ENCODE measurements at places on chromosomes 16 and 17.

DNA sequence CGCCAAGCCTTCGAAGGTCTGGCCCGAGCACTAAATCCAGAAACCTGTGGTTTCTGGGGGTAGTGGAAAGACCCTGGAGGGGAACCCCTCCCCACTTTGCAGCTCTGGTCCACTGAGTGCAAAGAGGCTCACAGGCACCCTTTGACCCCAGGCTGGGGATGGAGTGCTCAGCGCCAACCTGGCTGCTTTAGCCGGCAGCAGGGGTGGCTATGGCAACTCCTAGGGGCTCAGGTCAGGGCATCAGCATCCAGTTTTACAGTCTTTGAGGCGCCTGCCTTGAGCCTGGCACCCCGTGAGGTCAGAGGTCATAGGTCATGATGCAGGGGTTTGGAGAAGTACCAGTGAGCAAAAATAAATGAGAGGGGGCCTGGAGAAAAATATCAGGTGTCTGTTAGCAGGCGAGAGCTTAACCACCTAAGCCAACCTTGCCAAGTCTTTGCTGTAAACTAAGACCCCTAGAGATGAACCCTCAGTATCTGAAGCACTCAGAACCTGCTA lies 17.9 kb downstream of the CA7 start:
- no peaks in the 10 kb centered on the region for H3K4me1 ChIP-seq
- no peaks in the 10 kb centered on the region for H3K36me3 ChIP-seq
- H3K27ac ChIP-seq = no peak overlapping the region
- DNase-seq = no peak

GRCh38 chr17:45101883-45102811 lies 30.2 kb downstream of the PLCD3 start:
- no peaks in the 10 kb centered on the region for H3K4me1 ChIP-seq
- H3K27ac ChIP-seq = no peak overlapping the region
- no peak for DNase-seq
- H3K27me3 ChIP-seq = no peaks in the 10 kb centered on the region
- peaks cover 84% of the 10 kb centered on the region for H3K36me3 ChIP-seq

- no peaks in the 10 kb centered on the region for H3K4me1 ChIP-seq
- H3K27me3 ChIP-seq = no peaks in the 10 kb centered on the region
- no peak for DNase-seq
- H3K27ac ChIP-seq = no peak overlapping the region
- no peak overlapping the region for H3K4me3 ChIP-seq
Observed at GRCh38 chr16:11716336-11716735, 26.3 kb downstream of the TXNDC11 start.

DNA sequence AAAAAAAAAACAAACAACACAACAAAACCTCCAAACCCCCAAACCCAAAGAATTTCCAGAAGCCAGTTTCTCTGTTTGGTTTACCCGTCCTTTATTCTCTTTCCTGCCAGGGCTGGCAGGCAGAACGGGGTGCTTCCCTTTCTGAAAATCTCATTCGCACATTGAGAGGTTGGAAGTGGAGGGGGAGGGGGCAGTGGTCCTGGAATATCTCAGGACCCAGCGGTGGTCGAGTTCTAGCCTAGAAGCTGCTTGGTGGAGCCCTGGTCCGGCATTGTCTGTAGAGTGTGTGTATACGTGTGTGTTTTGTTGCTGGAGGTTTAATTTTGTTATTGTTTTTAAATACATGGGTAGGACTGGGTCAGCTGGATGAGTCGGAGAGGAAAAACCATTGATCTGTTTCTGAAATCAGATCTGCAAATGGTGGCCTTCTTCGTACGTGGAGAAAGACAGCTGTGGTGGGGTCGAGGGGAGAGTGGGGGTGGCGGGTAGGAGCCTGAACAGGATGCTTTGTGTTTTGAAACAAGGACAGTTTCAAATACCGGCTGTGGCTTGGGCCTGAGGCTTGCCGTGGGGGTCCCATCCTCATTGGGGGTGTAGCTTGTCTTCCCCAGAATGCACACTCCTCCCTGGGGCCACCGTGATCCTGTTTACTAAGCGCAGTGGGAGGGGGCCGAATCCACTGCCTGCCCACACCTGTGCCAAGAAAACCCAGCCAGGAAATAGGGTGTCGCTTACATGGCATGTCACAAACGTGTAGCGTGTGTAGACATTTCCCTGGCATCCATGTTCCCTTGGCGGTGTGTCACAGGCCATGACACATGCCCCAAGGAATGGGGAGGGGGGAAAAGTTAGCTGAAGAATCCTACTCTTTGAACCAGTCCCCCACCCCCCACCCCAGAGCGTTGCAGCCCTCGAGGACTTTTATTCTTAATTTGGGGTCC lies 1.6 kb downstream of the CMIP start:
- no peaks in the 10 kb centered on the region for H3K36me3 ChIP-seq
- peak overlapping the region; percentile 75 for H3K27ac ChIP-seq
- peak overlapping the region; percentile 82 for H3K4me3 ChIP-seq

DNA sequence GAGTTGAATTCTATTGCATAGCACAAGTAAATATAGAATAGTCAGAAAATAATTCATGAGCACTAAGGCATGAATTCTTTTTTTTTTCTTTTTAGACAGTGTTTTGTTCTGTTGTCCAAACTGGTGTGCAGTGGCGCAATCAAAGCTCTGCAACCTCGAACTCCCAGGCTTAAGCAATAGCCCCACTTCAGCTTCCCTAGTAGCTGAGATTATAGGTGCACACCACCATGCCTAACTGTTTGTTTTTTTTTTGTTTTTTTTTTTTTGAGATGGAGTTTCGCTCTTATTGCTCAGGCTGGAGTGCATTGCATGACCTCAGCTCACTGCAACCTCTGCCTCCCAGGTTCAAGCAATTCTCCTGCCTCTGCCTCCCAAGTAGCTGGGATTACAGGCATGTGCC lies 16.6 kb downstream of the TUBD1 start:
- H3K27ac ChIP-seq = no peak overlapping the region
- H3K4me3 ChIP-seq = no peak overlapping the region
- peaks cover 35% of the 10 kb centered on the region for H3K36me3 ChIP-seq
- DNase-seq = no peak

- no peaks in the 10 kb centered on the region for H3K27me3 ChIP-seq
- H3K27ac ChIP-seq = peak within 1 kb of the TSS; percentile 97
- H3K4me1 ChIP-seq = peaks cover 36% of the 10 kb centered on the region
- peaks cover 14% of the 10 kb centered on the region for H3K36me3 ChIP-seq
- DNase-seq = no peak
- H3K4me3 ChIP-seq = peak within 1 kb of the TSS; percentile 100
Observed at GRCh38 chr17:45221081-45222013, at the start of gene FMNL1. FMNL1 (plus strand) TSS chr17:45221885; CDS start chr17:45222125, 240 bp downstream.
